LoVo (cell line): ENCODE measurements at places on chromosomes 7 and 10.

GRCh38 chr10:61627266-61627665 lies 35.5 kb upstream of the CABCOCO1 start:
- DNase-seq: no peak

DNA sequence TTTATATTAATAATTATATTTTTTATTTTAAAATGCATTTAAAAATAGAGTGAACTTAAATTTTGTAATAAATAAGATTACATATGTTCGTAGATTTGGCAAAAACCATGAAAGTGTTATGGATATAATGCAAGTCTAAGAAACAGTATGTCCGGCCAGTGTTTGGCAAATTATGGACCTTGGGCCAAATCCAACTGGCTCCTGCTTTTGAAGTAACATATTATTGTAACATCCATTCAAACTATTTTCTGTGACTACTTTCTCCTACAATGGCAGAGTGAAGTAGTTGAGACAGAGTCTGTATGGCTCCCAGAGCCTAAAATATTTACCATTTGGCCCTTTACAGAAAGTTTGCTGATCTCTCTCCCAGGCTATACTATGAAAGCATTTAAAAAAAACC lies 38.9 kb downstream of the TMEM229A start:
- DNase-seq: no peak

GRCh38 chr7:21131897-21132296 lies 296.0 kb upstream of the SP4 start:
- DNase-seq: no peak

- DNase-seq: no peak
Observed at GRCh38 chr10:118585794-118586193, 9.7 kb downstream of the PRLHR start.
